ENCODE measurements at places on chromosomes 16 and 17.

- DNase-seq: no peak
These were observed 18.0 kb upstream of the CACNA1H start for GRCh38 chr16:1134776-1135458.

DNA sequence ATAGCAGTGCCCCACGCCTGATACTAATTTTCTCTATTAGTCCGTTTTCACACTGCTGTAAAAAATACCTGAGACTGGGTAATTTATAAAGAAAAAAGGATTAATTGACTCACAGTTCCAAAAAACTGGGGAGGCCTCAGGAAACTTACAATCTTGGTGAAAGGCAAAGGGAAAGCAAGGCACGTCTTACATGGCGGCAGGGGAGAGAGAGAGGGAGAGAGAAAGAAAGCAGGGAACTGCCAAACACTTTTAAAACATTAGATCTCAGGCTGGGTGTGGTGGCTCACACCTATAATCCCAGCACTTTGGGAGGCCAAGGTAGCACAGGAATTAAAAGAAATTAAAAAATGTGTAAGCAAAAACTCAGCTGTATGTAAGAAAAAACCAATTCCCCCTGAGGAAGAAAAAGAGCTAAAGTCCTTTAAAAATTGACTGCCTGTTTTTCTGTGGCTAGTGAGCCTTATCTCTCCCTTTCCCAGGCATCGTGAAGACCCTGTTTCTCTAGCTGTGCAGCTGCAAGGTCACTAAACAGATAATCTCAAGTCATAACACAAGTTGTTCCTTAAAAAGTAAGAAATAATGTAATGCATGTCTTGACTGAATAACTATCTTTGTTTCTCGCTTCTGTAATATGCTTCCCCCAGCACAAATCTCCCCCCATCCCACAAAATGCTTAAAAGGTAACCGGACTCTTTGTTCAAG lies 14.0 kb downstream of the ZSCAN10 start:
- no peak for DNase-seq

DNA sequence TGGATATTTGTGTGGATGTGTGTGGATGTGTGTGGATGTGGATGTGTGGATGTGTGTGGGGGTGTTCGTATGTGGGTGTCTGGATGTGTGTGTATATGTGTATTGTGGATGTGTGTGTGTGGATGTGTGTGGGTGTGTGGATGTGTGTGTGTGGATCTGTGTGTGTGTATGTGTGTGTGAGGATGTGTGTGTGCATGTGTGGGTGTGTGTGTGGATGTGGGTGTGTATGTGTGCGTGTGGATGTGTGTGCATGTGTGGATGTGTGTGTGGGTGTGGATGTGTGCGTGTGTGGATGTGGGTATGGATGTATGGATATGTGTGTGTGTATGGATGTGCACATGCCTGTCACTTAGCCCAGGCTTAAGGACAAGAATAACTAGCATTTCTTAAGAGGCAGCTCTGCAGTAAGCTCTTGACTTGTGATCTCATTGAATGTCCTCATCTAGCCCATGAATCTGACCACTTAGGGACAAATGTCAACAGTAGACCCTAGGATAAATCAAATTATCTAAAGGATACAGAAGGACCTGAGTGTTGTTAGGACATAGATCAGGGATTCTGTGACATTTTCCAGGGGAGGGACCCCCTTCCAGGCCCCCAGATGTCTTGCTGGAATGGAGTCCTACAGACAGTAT lies 83.5 kb downstream of the BMERB1 start:
- no peak for DNase-seq

DNA sequence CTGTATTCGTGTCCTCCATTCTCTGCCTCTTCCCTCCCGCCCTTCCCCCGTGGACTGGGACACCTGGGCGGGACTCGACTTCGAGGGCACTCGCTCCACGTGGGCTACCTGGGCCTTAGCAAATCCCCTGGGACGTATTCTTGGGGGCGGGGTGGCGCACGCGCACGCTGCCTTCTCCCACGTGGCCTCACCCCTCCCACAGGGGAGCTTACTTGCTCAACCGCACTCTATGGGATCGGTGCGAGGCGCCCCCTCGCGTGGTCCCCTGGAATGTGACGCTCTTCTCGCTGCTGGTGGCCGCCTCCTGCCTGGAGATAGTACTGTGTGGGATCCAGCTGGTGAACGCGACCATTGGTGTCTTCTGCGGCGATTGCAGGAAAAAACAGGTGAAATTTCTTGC lies 3.5 kb downstream of the VMO1 start:
- DNase-seq: no peak

- DNase-seq: no peak
These were observed 7.0 kb upstream of the GSDMA start for GRCh38 chr17:39955726-39956225.

- DNase-seq: no peak
These were observed 10.4 kb downstream of the CDC42EP4 start for GRCh38 chr17:73301369-73301768.

GRCh38 chr17:65633146-65633881 lies 71.9 kb upstream of the AXIN2 start:
- no peak for DNase-seq

DNA sequence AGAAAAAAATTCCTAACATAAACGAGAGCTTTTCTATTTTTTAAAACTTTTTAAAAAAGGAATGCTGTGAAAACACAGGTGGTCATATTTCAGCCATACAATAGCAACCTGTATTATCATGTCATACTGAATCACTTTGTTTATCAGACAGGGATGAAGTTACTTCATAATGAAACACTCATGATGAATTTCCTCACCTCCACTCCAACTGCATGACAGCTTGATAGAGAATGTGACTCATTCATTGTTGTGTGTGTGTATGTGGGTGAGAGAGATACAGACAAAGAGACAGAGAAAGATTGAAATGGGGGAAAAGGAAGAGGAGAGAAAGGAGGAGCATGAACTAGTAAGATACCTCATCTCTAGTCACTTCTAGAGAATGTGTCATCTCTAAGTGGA lies 109.0 kb downstream of the SYCE1L start:
- no peak for DNase-seq

GRCh38 chr16:1518626-1519135 lies 14.8 kb upstream of the TMEM204 start:
- no peak for DNase-seq

DNA sequence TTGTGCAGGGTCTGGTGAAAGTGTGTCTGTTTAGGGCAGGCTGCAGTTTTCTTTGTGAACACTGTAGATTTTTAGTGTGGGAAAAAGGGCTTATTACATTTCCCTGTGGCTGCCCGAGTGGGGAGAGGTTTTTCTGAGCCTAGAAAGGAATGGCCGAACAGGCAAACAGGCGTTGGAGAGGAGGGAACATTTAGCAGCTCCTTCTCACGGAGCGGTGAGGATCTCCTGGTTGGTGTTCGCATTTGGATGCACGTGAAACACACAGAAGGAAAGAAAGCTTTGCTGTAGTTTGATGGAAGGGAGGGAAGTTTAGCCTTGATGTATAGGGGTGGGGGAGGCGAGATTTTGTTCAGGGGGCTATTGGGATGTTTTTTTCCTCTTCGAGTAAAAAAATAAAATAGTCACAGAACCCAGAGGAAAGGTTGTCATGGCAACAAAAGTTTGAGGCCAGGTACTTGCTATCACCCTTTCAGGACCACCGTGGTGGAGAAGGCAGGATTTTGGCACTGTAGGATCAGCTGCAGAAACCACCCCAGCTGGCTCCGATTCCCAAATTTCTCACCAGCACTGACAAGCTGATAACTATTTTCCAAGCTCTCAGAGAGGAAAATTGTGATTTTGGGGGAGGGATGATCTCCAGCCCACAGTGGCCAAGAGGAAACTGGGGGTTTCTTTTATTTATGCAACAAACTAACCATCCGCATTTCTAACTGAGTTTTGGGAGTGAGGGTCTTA lies 3.5 kb downstream of the GSG1L start:
- DNase-seq: no peak

DNA sequence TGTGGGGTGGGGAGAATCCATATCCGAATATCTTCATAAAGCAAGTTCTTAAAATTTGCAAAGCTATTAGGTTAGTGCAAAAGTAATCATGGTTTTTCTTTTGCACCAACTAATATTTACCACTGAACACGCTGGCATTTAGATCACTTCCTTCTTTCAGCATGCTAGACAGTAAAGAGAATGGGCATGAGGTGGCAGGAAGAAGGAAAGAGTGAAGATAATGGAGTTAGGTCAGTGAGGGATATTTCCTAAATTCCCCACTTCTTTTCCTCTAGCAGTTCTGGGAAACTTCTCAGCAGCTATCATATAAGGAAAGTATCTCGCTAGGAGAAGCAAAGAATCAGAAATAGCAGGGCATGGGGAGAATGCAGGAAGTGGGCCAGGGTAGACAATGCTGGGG lies 39.0 kb downstream of the SLC6A4 start:
- DNase-seq: no peak

DNA sequence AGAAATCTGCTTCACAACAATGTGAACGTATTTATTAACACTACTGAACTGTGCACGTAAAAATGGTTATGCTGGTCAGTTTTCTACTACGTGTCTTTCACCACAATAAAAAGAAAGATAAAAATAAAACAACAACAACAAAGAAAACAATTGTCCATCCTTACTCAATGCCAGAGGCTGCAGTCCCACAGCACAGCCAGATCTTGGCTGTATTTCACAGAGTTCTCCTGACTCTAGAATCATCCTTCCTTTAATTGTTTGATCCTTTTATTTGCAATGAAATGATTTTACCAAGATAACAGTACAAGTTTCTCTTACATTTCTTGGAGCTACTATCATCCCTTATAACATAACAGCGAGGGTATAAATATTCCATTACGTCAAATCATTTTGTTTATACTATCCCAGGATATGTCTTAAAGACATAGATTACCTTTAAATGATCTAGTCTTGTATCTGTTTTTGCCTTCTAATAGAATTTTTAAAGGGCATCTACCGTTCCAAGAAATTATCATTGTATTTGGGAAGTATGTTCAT lies 103.3 kb downstream of the SLC39A11 start:
- no peak for DNase-seq

GRCh38 chr17:37828651-37829124 lies 83.8 kb upstream of the HNF1B start:
- DNase-seq: no peak

DNA sequence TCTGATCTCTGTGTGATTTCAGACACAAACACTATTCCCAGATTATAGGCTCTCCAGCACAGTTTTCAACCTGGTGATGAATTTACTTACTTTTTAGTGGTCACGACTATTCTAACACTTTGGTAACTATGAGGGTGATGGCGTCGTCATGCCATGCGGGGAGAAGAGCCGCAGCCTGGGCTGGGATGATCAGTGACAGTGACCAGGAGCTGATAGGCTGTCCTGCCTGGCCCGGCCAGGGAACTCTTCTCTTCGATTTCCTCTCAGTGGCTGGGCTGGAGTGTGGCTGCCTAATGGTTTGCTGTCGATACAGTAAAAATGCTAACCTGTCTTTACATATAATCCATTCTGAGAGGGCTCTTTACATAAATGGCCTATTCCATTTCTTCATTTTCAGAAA lies 113.1 kb downstream of the IRX3 start:
- no peak for DNase-seq

DNA sequence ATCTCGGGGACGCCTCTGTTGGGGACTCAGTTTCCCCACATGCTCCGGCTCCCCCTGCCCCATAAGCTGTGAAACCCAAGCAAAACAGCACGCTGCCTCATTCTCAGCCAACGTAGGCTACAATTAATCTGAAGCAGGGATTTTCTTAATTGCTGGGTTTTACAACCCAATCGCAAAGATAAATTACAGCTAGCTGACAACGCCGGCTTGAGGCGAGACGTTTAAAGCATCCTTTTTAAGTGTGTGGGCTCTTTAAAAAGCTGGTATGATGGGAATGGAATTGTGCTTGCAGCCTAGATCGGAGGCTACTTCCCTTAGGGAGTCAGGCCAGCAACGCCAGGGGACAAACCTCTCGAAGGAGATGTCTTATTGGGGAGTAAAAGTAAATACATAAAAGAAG lies 185.3 kb downstream of the ZNF423 start:
- DNase-seq: no peak

- no peak for DNase-seq
These were observed 81.9 kb upstream of the TBX2 start for GRCh38 chr17:61317779-61318178.

DNA sequence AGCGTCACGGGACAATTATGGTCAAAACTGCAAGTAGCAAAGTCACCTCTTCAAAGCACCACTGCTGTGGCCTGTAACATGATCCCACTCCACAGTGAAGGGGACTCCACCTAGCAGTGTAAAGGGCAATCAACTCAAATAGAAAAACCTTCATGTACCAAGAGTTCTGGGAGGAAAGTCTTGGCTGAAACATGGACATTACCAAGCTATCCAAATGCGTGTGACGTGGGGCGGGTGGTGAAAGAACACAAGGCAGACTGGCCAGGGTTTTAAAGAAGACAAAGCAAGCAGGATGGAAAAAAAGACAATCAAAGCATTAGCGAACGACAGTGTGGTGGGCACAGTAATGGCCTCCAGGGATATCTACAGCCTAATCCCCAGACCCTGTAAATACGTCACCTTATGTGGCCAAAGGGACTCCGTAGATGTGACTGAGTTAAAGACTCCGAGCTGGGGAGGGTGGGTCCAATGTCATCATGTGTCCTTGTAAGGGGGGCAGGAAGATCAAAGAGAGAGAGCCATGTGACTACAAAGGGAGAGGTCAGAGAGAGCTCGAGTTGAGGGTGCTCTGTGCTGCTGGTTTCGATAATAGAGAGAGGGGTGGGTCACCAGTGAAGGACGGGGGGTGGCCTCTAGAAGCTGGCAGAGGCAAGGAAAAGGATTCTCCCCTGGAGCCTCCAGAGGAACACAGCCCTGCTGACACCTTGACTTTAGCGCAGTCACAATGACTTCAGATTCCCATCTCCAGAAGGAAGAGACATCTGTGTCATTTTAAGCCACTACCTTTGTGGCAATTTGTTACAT lies 6.0 kb downstream of the HSDL1 start:
- DNase-seq: no peak

DNA sequence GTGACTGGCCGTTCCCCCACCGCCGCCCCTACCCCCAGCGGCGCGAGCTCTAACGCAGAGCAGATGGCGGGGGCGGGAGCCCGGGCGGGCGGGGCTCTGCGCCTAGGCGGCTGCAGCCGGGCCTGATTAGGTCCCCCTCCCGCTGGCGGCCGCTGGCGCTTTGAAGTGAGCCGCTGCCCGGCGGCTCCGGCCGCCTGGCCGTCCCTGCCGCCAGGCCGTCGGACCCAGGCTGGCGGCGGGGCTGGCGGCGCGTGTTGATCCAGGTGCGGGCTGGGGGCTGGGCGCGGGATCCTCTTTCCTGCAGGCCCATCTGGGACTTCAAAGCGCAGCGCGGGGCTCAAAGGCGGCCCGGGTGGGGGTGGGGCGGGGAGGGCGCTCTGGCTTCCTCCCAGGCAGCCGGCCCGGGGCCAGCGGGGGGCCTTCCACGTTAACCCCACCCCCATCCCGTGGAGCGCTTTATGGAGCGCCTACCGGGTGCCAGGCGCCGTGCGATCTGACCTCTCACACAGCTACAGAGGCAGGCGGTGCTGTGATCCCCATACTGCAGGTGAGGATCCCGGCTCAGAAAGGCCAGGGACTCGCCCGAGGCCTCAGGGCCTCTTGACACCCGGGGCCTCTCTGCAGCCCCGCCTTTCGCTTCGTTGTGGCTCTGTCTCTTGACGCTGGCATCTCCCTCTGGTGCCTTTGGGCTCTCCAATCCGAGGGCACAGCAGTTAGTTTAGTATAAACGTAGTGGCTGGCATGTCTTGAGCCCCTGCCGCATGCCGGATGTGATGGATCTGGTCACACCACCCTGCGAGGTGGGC lies 80.0 kb upstream of the NKD1 start:
- DNase-seq: no peak

- DNase-seq: no peak
These were observed 5.8 kb downstream of the PIPOX start for GRCh38 chr17:29048440-29049368.
